NCI-H524 treated with DMSO at 0.1 percent for 48 hours (cell line): ENCODE measurements at places on chromosomes 1 and 21.

DNA sequence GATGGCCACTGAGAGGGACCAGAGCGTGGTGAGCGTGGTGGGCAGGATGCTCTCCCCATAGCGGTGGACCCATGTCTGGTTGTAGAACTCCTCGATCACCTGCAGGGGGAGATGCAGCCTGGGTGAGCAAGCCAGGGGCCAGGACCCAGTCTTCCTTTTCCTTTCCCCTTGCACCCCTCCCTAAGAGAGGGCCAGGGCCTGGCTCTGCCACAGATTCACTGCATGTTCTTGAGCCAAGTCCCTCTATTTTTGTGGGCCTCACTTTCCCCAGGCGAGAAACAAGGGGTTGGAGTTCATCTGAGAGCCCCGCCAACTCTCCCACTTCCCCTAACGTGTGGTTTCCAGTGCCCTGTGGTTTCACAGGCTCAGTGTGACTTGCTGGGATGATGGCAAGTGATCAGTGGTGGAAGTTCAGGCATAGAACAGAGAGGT lies 27.5 kb downstream of the SLC2A1 start:
- no peak for DNase-seq

GRCh38 chr1:2866422-2867086 lies 65.1 kb upstream of the TTC34 start:
- no peak for DNase-seq

- DNase-seq: no peak
Measured at GRCh38 chr1:221069986-221070385, 190.7 kb downstream of the HLX start.

- no peak for DNase-seq
Measured at GRCh38 chr1:47683401-47683800, 245.6 kb downstream of the FOXD2 start.

DNA sequence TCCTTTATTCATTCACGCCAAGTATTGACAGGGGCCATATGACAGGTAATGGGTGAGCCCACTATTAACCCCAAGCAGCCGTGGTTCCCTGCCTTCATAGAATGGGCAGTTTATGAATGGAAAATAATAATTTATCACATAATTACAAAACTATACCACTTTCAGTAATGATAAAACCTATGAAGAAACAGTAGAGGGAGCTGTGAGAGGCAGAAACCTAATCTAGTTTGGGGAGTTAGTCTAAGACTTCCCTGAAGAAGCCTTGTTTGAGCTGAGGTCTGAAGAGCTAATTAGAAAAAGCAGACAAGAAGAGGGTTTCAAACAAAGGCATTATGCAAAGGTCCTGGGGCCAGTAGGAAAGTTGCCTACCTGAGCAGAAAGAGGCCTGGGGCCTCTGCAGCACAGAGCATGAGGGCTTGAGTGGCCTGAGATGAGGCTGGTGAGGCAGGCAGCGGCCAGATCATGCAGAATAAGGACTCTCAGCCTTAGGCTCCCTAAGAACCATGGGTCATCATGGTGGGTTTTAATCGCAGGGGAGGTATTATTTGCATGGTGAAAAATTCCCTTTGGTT lies 142.8 kb downstream of the ATG4C start:
- DNase-seq: no peak

- DNase-seq: no peak
Measured at GRCh38 chr21:42056996-42057689, 14.0 kb upstream of the UMODL1 start.

DNA sequence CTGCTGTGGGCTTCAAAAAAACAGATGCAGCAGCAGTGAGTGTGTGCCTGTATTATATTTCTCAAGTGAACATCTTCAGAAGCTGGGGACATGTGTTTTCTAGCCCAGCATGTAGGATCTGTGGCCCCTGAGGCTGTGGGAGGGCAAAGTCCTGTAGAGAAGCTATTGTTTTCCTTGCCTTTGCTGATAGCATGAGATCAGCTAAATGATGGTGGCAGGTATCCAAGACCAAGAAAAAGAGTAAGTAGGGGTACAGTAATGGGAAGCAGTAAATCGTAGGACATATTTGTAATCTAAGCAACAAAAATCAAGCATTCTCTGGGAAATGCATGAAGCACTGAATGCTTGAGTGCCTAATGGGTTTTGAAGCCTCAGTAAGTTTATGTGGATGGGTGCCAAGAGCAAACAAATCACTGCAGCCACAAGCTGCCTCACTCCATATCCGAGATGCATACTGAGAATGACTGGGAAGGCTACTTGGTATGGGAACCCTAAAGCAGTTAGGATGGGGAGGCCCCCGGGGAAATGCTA lies 98.3 kb downstream of the CD58 start:
- no peak for DNase-seq

DNA sequence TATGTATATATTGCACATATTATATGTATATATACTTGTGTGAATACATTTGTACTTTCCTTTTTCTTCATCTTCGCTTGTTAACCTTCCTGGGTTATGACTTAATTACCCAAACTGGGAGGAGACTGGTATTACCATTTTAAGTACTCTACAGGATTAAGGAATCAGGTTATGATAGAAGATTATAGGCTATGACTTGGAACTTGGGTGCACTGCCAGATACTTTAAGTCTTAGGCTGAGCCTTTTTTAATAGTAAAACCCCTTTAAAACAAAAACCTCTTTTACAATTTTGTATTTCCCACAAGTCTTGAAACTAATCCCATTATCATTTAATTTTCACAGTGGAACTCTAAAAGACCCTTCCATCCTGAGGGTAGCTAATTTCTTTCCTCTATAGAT lies 6.0 kb downstream of the BRWD1 start:
- no peak for DNase-seq

DNA sequence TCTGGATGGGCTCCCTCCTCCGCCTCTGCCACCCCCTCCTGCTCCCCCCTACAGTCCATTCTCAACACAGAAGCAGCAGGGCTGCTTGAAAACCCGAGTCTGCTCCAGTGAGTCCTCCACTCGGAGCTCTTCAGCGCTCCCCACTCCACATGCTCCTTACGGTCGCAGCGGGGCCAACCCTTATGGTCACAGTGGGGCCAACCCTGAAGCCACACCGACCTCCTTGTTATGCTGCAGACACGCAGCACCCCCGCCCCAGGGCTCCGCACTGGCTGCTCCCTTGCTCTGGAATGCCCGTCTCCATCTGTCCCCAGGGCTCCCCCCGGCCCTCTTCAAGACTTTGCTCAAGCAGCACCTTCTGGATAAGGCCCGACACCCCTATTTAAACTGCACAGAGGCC lies 22.6 kb downstream of the GPR157 start:
- DNase-seq: peak; percentile 34

DNA sequence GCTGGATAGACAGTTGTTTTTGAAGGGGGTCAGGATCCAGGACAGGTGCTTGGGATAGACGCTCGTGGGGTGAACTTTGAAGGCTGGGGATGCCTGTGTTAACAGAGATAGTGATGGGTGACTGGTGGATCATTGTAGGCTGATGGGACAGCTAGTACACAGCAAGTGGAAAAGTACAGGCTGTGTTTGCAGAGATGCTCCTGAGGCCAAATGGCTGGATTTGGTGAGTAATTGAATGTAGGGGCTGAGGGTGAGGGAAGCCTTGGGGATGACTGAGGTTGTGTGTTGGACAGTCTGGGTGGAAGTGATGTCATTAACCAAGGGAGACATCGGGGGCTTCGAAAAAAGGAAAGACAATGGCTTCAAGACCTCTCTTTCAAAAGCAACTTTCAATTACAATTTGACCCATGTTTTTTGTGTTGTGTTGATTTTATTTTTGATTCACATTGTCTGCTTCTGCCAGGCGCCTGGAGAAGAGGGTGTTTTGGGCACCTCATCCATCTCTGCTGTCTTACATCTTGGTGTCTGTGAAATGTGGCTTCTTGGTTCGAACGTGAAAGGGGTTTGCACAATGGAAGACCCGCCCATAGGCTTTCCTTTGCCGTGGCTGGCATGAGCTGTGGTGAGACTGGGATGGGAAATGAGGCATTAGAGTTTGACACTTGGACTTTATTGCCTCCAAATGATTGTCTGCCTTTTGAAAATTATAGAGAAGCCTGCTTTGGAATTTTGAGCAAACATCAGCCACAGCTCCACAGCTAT lies 147.5 kb downstream of the FOXD2 start:
- DNase-seq: no peak

DNA sequence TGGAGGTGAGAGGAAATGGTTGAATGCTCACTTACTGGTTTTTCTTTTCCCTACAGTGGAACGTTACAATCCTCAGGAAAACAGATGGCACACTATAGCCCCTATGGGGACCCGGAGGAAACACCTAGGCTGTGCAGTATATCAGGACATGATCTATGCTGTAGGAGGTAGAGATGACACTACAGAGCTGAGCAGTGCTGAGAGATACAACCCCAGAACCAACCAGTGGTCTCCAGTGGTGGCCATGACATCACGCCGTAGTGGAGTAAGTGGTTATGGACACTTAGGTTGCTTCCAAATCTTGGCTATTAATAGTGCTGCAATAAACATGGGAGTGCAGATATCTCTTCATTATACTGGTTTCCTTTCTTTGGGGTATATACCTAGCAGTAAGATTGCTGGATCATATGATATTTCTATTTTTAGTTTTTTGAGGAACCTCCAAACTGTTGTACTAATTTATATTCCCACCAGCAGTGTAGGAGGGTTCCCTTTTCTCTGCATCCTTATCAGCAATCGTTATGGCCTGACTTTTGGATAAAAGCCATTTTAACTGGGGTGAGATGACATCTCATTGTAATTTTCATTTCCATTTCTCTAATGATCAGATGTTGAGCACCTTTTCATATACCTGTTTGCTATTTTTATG lies 48.8 kb upstream of the DARS2 start:
- no peak for DNase-seq

DNA sequence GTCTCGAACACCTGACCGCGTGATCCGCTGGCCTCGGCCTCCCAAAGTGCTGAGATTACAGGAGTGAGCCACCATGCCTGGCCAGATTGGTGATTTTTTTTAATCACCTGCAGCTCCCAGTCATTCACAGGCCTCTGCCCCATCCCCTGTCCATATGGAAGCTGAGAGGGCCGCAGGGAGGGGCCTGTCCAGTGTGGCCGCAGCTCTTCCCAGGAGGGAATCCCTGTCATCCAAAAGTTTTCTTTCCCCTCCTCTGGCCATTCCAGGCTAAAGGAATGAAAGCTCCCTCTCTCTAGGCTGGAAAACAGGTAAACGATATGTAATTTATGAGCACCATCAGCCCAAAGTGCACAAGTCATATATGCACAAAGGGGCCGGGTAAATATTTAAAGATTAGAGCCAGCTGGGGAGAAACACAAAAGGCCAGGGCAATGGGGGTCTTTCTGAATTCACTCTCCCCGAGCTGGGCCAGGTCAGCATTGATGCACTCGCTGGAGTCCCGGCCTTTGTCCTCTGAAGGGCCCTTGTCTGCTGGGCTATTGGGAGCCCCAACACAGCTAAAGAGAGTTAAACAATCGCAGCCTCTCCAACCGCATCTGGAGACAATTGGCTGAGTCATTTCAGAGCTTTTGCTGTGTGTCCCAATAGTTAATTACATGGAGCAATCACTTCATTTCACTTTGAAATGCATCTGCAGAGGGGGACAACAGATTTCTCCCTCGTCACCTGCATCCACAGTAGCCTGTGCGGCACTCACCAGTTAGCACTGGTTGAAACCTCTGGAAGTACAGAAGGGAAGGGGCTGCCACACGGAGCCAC lies 3.8 kb upstream of the HES3 start:
- DNase-seq: no peak

DNA sequence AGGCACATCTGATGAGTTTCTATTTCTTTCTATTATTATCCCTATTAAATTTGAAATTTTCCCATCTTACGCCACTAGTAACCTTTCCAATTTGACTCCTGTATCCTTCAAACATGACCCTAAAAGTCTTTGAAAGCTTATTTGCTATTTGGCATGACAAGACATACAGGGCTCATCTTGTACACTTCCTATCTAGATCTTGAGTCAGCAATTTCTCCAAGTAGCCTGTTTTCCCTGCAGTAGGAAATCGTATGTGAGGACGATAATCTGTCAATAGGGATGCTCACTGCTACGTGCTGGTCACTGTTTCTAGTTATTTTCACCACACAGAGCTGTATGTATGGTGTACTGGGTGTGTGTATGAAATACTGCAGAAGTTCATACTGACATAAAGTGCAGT lies 142.7 kb downstream of the CDC42BPA start:
- no peak for DNase-seq

DNA sequence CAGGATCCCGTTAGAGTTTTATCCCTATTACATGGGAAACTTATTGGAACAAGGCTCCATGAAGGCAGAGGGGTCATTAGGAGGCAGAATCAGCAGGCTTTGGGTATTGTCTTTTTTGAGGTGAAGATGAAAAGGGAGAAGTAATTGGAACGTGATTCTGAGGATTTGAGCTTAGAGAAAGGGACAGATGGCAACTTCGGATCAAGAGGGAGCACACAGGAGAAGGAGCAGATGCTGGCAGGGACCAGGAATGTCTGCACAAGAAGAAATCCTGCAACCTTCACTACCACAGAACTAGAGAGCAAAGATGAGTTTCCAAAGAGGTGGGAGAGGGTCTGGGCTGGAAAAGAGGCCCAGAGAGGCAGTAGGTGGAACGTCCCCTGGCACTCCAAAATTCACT lies 202.8 kb downstream of the RRAGC start:
- peak; percentile 88 for DNase-seq

DNA sequence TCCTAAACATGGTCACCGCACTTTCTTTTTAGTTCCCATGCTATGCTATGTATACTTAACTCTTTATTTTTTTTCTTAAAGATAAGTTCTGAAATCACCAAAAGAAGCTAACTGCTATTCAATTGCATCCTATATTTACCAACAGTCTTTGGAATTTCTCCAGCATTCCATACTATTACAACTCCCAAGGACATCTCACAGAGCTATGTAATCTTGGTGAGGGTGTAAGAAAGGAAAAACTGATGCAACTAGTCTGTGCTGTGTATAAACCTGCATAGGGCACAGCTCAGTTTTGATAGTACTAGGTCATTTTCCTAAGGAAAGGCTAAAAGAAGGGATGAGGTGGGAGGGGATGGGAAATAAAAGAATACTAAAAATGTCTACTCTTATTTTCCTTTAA lies 78.0 kb downstream of the PTPN14 start:
- no peak for DNase-seq

GRCh38 chr21:23384679-23385078 lies 2222.6 kb downstream of the MRPL39 start:
- DNase-seq: no peak

GRCh38 chr1:85707267-85707989 lies 805 bp downstream of the ZNHIT6 start:
- DNase-seq: no peak

DNA sequence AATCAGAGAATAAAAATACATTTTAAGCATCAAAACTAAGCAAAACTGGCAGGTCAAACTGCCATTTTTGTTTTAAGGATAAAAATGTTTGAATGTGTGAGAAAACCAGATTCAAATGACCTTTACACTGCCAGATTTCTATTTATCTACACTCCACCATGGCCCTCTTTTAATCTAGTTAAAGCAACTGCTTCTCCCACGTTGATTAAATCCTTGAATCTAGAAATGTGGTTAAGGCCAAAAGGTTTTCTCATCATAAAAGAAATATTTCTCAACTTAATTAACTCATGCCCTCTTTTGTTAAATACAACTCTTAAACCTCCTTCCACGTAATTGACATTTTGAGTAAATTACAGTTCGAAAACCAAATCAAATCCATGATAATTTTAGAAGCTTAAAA lies 15.0 kb downstream of the EGLN1 start:
- no peak for DNase-seq

GRCh38 chr1:2528016-2528415 lies 1.6 kb upstream of the PANK4 start:
- DNase-seq: no peak

GRCh38 chr1:182785181-182785580 lies 4.4 kb upstream of the NPL start:
- no peak for DNase-seq
